Amygdala (tissue), 56 donors: ENCODE measurements at places on chromosomes 16 and 17.
A peak's percentile ranks its signal among the peaks of the same experiment; 100 is the strongest.

GRCh38 chr17:2594722-2595599 is 1.5 kb downstream of the PAFAH1B1 start:
- DNase-seq = no peak

DNA sequence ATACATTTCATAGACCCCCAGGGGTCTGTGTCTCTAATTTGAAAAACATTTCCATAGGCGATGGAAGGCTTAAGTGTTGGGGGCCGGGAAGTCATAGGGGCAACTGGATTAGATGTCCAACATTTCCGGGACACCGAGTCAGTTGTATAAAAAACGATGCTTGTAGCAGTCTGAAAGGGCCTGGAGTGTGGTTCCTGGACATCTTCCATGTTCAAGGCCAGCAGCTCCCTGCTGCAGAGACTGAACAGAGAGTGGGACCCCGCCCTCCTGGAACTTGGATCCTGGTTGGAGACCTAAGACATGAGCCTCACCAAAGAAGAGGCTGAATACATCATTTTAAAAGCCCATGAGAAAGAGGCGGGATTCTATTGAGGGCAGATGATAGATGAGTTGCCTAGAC is 82.0 kb upstream of the ZNF423 start:
- no peak for DNase-seq

DNA sequence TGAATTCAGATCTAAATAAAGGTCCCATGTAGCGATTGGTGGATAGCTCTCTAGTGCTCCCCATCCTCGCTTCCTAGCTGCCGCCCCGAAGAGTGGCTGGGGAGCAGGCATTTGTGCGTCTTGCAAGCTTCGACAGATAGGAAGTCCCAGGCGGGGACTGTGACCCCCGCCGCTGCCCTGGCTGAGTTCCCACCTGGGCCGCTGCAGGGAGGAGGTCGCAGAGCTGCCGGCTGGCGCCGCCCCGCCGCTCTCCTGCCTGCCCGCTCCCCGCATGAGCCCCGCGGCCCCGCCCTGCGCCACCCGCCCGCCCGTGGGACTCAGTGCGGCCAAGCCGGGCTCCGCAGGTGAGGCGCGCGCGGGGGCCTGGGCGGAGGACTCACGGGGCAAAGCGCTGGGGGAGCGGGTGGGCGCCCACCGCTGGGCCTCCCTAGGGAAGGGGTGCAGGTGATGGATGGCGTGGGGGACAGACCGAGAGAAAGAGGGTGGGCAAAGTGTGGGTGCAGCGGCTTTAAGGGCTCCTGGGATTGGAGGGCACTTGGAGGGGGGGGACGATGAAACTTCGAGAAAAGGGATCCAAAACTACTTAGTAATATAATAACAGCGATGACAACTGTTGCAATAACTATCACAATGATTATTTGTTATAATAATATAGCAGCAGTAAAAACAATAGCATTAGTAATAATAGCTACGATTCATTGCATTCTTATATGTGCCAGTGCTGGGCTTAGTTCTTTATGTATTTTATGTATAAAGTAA is at the start of gene OTOA:
OTOA (plus strand) TSS at position 80 of the 759 bp plus-strand sequence. CDS start 14,547 bp downstream, outside the sequence.
- DNase-seq = no peak

DNA sequence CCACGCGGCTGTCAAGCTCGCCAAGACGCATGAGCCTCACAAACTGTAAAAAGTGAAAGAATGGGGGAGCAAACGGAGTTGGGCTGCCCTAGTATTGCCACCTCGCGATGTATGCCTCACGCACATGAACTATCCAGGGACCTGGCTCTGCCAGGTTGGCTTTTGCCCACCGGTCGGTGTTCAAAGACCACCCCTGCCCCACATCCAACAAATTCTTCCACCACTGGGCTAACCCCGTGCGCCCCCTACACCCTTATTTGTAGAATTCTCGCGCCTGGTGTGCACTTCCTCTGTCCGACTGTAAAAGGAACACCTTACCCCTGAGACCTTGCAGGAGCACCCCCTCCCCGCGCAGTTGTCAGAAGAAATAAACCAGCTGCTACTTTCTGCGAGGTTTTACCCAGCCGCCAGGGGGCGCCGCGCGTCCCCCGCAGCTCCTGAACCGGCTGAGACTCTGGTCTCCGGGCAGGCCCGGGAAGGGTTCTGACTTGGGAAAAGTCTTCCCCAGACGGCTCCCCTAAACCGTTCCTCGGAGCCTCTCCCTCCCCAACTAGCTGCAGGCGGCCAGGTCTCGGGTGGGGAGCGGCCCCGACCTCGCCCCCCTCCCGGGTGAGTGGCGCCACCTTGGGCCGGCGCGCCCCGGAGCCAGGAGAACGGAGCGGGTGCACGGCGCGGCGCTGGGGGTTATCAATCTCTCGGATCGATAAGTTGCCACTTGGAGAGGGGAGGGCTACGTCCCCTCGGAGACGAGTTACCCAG is 1.7 kb upstream of the ZNF423 start:
- DNase-seq = no peak

- peak; percentile 12 for DNase-seq
Observed at GRCh38 chr16:80466024-80466987, 74.5 kb upstream of the DYNLRB2 start.

GRCh38 chr17:69516911-69517310 is 102.4 kb downstream of the MAP2K6 start:
- DNase-seq = no peak

DNA sequence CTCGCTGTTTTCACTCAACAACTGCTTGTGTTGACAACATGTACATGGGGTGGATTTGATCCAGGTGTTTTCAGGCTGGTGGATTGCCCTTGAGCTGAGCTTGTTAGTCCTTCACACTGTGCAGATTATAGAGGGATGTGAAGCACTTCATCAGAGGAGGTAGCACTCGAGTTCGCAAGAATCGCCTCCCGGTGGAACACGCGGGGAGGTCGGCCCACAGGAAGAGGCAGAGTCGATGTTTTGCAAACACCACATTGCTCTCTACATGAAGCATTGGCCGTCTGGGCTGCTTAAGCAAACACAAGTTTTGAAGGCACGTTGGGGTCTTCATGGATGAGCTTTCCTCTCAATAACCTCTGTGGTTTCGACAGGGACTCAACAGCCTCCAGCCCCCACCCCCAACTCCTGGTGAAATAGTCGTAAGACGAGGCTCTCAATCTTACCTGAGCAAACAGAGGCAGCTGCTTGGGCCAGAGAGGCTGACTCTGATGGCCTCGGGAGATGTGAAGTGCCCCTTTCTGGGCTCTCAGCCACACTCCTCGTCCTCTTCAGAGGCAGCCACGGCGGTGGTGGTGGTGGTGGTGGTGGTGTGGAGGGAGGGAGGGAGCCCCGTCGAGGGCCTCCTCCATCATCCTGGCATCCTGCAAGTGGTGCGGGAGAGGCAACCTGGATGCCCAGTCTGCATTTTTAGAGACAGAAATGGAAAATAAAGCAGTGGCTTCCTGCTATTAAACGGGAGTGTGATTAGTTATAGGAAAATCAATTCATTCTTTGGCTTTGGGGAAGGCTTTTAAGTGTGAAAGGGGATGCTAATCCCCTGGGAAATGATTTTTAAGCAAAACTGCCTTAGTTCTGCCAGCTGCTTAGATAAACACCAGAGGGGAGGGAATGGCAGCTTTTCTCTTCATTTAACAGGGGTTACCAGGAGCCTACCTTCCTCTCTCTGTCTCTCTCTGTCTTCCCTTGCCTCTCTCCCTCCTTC is 552.5 kb upstream of the EEF2KMT start:
- no peak for DNase-seq

DNA sequence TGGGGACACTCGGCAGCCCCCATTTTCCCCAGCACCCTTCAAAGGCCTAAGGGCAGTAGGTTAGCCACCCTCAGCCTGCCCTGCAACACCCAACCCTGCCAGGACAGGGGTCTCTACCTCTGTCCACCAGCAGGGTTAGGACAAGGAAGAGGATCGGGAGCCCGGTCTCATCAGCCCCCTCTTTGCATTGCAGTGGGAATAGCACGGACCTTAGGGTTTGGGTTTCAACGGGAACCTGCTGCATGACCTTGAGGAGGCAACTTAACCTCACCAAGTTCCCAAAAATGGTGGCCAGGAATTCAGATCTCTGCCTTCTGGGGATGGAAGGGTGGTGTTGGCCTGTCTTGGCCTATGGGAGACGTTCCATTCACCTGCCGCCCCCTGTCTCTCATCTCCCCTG is 20.2 kb upstream of the SPPL2C start:
- no peak for DNase-seq

DNA sequence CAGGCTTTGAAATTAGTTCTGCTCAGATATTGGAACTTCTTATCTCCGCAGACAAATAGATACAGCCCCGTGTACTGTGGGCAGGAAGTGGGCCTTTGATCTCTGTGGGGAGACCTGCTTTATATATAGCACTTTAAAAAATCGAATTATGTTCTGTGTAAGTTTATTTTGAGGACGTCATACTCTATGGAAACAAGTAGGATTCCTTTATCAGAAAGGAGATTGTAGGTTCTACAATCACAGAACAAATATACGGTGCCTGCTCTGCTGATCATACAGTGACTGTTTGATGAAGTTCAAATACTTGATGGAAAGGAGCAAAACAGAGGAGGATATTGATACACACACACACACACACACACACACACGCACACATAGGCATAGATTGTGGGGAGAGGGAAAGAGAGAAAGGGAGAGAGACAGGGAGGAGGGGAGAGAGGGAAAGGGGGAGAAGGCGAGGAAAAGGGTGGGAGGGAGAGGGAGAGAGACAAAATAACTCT is 14.7 kb upstream of the TMEM220 start:
- no peak for DNase-seq

DNA sequence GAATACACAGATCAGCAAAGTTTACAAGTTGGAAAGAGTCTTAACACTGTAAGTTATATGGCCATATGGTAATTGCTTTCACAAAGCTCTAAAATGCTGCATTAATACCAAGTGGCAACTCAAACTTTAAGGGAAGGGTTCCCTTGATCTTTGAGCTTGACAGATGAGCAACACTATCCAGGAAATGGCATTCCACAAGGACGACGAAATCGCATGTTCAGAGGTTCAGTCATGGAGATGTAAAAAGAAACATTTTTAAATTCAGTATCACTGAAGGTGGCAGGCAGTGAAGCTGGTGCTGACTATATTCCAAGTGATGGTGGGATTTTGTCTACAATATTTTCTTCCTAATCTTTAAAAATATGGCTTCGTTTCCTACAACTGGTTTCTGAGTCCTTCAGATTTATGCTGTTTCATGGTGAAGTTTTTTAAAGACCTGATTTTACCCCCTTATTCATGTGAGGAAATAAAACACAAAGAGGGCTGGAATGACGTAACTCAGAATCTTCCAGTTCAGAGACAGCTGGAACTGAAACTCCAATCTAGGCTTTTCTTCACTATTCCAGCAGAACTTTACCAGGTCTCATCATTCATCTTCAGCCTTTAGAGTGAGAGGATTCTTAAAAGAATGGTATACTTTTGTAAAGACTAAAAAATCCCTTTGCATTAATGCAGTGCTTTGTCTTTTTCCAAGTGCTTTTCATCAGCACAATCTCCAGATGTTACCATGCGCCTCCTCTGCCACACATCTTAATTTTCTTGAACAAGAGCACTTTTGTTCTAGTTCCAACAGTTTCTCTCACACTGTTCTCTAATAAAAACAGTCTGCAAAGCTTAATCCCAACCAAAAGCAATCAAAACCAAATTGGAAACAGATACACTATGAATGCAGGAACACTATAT is 20.2 kb downstream of the CHCT1 start:
- DNase-seq = no peak

- DNase-seq = no peak
Observed at GRCh38 chr16:21150375-21151001, at the start of gene DNAH3. Gene DNAH3, minus strand, starts transcription at chr16:21150846. Its CDS starts 527 bp downstream, at chr16:21150319.

- peak; percentile 22 for DNase-seq
Observed at GRCh38 chr17:78383725-78384471, 5.4 kb downstream of the PGS1 start.

DNA sequence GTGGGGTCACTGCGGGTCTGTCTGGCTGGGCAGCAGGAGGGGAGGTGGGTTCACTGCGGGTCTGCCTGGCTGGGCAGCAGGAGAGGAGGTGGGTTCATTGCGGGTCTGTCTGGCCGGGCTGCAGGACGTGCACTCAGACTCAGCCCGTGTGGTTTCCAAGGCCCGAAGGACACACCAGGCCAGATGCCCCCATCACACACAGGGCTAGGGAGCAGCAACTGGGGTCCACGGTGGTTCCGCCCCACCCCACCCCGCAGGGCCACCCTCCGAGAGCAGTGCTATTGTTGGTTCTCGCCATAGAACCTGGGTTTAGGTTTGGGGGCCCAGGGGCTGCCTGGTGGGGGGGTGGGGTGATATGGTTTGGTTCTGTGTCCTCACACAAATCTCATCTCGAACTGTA is 5.8 kb upstream of the CIAO3 start:
- no peak for DNase-seq

- no peak for DNase-seq
Observed at GRCh38 chr17:27573971-27574525, 56.9 kb upstream of the LGALS9 start.

GRCh38 chr17:49399995-49400394 is 14.7 kb downstream of the PHB1 start:
- DNase-seq = no peak

- no peak for DNase-seq
Observed at GRCh38 chr17:73030501-73030921, 62.0 kb downstream of the SLC39A11 start.

GRCh38 chr16:10752843-10753523 is 9.3 kb downstream of the NUBP1 start:
- peak; percentile 22 for DNase-seq

- no peak for DNase-seq
Observed at GRCh38 chr17:40293363-40293762, 5.7 kb downstream of the CDC6 start.

- DNase-seq = no peak
Observed at GRCh38 chr17:41448506-41448905, 7.7 kb upstream of the KRT38 start.

- DNase-seq = no peak
Observed at GRCh38 chr16:77918809-77919707, 103.3 kb upstream of the CLEC3A start.
